ENCODE measurements at places on chromosomes 3 and 15.

DNA sequence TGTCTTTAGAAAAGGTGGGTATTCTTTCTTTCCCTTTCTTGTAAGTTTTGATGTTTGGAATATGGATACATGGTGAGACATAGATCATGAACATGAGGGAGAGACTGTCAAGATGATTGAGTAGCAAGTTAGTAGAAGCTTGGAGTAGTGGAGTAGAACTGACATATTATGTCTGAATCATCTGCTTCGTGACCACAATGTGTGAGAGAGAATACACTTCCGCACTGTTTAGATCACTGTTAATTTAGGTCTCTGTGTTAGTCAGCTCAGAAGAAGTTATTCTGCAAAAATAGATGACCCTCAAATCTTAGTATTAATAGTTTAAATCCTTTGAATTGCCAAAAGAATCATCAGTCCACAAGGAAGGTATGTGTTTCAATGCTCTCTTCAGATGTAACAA is 151.0 kb downstream of the OXSM start:
- DNase-seq = no peak

- DNase-seq = no peak
Measured at GRCh38 chr3:106431721-106432120, 562.9 kb upstream of the CBLB start.

- no peak for DNase-seq
Measured at GRCh38 chr15:59002418-59002859, 15.0 kb downstream of the RNF111 start.

- DNase-seq = peak; percentile 63
Measured at GRCh38 chr15:81001152-81002008, 657 bp downstream of the TLNRD1 start.

DNA sequence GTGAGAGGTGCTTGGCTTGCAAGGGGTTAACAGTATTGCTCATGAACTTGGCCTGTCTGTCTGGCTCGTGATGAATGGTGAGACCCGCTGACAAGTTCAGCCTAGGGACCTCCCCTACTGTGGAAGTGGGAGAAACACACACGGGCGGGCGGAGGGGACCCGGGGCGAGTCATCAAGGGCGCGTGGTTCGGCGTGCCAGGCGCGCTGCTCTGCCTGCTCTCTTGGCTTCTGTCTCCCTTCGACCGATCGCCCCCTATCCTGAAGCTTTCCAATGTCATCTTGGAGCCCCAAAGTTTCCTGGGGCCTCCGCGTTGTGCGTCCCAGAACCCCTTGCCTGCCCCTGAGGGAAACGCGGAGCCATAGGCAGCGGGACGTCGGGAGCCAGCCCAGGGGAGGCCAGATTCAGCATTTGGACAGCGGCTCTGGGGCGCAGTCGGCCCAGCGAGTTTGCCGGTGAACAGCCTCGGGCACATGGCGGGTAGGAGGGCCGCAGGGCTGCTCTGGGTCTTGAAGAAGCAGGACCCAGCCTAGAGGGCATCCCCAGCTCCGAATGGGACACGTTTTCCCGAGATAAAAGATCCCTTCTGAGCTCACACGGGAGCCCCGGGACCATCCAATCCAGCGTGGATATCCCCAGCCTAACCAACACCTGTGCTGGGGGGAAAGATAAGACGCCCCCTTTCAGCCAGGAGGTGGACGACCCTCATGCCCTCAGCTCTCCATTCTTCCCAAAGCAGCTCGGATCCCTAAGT is 27.0 kb upstream of the POLG start:
- DNase-seq = peak; percentile 75

Measured in hematopoietic multipotent progenitor cell (in vitro differentiated cells).